Fibroblast of skin of back (primary cell): ENCODE measurements at places on chromosomes 2 and 18.

DNA sequence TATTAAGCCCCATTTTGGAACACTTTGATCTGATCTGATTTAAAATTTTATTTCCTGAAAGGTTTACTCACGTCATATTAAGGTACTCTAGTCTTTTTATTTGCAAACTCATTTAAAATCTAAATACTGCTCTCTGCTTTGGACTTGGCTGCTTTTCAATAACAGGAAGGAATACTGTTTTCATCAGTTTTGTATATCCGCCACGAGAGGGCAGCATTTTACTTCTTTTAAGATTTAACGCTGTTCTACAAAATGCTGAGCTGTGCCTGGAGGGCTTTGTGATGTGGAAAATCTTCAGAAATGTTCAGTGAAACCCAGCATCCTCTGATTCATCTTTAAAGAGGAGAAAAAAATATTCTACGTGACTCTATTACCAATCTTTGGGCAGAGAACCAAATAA is 37.5 kb upstream of the SLC38A11 start:
- DNase-seq = peak; percentile 88

DNA sequence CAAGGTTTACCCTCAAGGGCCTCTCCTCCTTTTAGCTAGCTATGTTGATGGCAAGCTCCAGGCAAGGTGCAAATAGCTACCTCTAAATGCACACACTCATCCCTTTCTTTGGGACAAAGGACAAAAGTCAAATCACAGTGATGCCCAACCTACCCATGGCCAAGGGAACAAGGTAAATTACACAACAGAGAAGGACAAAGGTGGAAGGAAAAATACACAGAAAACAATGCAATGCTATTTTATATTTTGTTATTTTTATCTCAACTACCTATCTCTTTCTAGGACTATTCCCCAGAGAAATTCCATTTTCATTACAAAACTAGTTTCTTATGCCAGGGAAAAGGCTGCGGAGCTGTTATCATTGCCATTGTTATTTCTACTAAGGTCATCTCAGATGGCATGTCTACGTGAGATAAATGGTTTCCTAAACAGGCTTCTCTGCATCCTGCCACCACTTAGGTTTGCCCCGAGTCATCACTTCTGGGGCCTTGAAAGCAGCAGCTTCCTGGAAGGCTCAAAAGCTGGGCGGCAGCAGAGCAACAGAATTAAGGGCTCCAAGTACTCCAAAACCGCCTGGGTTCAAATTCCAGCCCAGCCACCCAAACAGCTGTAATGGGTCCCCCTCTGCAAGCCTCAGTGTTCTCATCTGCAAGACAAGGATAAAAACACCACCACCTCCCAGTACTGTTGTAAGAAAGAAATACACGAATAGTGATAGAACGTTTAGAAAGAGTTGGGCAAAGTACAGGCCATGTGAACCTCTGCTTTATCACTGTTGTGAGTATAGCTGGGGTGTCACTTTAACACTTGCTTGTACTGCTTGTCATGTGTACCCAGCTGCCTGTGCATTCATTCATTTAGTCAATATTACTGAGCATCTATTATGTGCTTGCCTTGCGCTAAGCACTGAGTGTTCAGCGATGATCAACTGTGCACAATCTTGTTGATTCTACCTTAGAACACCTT is 20.9 kb downstream of the BCL2 start:
- DNase-seq = peak; percentile 37

DNA sequence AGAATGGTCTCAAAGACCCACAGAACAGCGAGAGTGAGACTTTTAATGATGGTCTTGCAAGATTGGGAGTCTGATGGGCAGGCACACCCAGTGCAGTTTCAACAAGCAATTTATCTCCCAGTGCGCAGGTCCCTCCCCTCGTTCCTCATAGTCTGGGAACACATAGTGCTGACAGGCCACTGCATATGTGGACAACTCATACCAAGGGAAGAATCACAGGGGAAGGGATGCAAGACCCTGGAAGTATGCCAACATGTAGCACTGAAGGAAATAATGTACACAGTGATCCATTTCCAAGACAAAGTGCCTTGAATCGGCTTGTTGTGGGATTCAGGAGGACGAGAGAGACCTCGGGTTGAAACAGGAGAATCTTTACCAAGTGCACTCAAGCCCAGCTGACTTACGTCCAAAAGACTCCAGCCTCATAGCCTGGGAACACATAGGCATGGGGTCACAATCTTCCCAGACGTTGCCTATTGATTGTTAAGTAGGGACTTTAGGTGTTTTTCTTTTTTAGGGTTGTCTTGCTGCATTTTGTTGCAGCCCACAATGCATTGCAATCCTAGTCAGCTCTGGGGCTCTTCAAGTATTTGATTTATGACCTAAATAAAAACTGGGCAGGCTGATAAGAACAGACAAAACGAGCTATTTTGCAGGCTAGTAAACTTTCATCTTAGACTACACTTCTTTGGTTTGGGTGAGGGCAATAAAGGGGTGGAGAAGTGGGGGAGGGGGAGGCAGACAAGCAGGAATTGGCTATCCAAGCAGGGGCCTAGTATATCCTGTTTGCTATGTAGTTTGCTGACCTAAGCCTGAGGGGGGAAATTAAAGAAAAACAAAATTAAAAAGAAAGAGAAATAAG is 24.7 kb upstream of the SERPINB5 start:
- peak; percentile 60 for DNase-seq

GRCh38 chr2:133418021-133418420 is 150.2 kb downstream of the NCKAP5 start:
- no peak for DNase-seq

DNA sequence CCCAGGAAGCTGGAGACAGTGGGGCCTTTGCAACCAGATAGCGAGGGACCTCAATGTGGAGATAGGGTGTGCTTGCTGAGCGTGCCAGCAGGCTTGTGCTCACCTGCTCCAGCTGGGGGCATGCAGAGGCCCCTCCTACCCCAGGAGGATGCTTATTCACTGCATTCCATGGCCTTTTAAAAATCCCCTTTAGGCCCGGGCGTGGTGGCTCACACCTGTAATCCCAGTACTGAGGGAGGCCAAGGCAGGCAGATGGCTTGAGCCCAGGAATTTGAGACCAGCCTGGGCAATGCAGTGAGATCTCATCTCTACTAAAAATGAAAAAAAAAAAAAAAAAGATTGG is 54.5 kb downstream of the ODC1 start:
- DNase-seq = no peak

GRCh38 chr18:59062643-59063006 is 77.1 kb upstream of the SEC11C start:
- DNase-seq = no peak

DNA sequence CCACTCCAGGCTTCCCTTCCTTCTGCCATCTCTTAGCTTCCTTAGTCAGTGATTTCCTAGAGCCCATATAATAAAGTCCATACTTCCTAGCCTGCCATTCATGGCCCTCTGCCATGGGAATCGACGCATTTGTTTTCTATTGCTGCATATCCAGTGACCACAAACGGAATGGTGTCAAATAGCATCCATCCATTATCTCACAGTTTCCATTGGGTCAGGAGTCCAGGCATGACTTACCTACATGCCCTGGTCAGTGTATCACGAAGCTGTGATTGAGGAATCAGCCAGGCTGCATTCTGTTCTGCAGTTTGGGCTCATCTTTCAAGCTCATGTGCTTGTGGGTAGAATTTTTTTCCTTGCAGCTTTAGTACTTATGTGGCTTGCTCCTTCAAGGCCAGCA is 209.7 kb upstream of the EPAS1 start:
- peak; percentile 51 for DNase-seq

- DNase-seq = peak; percentile 80
Measured at GRCh38 chr2:201235860-201236811, 24.2 kb upstream of the CASP8 start.

DNA sequence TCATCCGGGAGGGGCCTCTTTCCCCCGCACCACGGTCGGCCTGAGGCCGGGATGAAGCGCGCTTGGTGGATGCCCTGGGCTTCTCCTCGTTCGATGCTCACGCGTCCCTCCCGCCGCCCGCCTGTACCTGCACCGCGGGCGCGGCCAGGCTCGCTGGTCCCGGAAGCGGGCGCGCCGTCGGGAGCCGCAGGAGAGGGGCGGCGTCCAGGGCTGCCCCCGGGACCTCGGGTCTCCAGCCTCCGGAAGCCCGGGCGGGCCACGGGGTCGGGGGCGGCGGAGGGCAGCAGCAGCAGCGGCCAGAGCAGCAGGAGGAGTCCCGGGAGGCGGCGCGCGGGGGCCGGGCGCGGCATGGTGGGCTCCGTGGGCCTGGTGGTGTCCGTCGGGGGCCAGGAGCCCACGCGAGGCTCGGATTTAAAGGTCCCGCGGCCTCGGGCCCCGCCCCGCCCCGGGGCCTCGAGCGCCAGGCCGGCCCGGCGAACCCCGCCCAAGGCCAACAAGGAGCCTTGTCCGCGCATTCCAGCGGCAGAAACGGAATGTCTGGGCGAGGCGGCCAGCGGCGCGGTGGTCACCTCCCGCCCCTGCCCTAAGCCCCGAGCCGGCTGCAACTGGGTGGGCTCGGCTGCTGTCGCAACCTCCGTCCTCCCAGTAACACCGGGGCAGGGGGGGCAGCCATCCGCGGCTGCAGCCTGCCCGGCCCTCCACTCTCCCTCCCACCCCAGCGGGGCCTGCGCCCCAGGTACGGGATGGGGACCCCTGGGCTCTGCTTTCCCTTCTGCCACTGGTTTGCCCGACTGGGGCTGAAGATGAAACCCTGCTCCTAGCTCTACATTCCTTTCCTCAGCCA is at the start of gene MATN3:
Gene MATN3, minus strand, starts transcription at position 387 of the 844 bp plus-strand sequence. Its CDS starts 37 bp downstream, at position 350.
- peak; percentile 48 for DNase-seq

DNA sequence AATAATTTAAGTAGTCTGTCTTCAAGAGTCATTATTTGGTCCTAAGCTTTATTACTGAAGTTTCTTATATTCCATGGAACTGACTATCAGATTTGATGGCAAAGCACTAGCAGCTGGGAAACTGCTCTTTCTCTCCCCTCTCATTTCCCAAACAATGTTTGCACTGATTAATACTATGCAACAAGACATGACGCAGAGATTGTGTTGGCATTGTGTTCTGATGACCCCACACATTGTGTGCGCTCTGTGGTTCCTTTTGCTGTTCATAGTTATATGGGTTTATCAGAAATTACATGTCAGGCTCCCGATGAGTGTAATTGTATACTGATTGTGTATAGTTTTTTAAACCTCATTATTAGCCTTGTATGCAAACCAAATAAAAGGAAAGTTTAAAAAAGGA is 331.6 kb upstream of the FANCL start:
- DNase-seq = no peak

DNA sequence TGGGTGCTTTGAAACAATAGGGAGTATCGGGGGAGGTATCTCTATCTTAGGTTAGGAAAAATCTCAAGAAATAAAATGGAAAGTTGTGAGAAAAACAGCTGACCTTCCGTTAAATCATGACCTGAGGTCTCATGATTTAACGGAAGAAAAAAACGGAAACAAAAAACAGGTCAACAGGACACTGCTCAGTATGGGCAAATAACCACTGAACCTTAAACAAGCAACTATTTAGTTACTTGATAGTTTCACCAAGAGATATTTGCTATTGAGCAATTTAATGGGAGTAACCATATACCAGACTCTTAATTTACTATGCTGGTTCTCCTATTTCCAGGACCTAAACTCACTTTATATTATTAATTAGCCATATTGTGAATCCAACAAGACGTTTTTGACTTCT is 150.8 kb downstream of the PARD3B start:
- no peak for DNase-seq

DNA sequence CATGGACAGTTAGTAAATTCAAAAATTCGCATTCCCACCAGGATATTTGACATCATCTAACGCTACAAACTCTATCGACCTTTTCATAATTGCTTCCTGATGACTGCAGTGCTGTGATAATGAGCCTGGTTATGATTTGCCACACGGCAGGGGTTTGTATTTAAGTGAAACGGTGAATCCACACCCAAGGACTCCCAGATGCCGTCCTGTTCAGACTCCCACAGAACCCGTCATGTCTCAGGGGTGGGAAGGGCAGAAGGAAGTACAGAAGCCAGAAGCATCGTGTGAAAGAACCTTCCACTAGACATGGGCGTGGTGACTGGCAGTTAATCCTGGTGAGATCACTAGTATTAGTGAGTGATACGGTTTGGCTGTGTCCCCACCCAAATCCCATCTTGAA is 91.2 kb upstream of the TMEM18 start:
- peak; percentile 53 for DNase-seq

GRCh38 chr18:10490401-10491165 is 35.2 kb upstream of the NAPG start:
- DNase-seq = no peak

DNA sequence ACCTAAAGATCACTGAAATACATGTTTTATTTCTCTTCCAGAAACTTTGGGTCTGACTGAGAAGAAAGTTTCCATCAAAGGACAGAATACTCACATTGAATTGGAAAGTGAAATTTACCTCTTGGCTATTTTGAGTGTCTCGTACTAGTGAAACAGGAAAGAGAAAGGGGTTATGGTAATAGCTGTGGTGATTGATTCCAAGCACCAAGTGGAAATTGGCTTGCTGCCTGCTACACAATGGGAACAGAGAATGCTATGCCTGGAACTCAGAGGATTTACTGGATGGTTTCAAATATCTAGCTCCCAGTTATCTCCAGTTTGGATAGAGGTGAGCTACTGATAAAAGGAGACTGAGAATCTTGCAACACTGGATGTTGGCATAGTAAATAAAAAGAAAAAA is 492.8 kb upstream of the FSIP2 start:
- DNase-seq = no peak

DNA sequence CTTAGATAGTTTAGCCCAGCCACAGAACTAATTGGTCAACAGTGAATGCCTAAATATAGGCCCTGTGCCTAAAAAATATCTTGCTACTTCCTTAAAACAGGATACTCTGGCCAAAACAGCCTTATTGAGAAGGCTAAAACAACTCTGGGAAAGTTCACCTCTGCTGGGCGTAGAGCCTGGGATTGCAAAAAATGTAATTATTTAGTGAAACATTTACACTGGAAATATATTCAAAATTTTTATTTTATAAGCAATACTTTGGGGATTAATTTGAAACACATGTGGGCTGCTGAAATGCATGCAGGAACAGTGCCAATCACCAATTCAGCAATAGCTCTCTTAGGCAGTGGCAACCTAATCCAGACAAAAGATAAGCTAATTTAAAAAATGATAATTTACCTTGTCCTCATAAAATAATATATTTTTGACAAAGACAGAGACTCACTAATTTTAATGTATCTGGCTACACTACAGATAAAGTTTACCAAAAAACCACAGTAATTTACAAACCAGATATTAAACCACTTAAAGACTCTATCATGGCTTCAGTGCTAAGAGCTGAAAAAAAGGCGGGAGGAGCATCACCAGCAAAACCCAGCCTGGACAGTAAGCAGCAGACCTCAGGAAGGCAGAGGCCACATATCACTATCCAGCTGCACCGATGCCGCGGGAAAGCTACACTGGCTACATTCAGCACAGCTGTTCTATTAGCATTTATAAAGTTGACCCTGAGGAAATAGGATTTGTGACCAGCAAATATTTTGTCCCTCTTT is 18.5 kb downstream of the TRAK2 start:
- peak; percentile 30 for DNase-seq
